ENCODE measurements at places on chromosomes 7 and 10.
A peak's percentile ranks its signal among the peaks of the same experiment; 100 is the strongest.

- peak; percentile 33 for DNase-seq
These were observed 23.3 kb downstream of the YAE1 start for GRCh38 chr7:39589323-39590111.

DNA sequence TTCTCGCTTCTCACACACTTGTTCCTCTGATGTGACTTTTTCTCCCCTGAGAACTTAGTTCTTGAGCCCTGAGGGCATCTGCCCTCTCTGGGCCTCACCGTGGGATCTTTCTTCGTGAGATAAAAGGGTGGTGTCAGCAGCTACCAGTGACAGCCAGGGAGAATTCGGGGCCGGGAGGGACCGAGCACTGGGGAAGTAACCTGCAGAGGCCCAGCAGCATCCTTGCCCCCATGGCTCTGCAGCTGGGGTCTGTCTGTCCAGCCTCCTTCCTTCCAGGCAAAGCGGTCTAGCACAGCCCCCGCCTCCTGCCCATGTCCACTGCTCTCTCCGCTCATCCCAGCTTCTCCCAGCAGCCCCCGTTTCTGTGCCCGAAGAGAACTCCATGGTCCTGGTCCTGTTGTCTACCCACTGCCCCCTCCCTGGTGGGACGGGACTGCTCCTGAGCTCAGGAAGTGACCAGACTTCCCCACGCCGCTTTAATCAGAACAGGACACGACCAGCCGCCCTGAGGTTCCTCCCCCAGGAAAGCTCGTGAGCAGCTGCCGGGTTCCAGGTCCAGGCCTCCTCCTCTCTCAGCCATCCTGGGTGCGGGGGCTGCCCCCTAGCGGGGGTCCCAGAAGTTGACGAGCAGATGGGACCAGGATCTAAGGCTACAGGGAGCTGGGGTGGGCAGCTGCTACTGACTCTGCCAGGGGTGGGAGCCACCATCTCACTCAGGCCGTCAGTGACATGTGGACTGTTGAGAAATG, 187.5 kb downstream of the WDR37 start:
- DNase-seq, result no peak

DNA sequence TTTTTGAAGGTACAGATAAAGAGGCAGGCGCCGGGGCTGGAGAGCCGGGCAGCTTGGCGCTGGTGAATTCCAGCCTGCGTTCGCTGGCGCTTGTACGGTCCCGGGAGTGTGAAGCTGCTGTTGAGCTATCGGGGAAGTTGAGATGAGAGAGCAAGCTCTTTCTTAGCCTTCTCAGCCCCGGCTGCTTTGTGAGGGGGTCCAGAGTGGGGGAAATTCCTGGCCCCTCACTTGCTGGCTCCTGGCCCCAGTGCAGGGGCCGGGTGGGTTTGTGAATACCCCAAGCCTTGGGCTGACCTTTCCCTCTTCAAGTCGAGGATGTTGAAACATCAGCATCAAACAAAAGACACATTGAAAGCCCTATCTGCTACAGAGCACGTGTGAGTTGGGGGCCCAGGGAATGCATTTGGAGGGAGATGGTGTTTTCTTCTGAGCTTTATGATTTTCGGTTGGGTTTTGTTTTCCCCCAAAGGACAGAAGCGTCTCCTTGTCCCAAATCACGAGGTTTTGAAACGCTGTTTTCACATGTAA, 2.7 kb downstream of the ZMIZ1 start:
- no peak for DNase-seq

- DNase-seq, result no peak
These were observed 64.5 kb upstream of the NFE2L3 start for GRCh38 chr7:26087321-26088091.

- no peak for DNase-seq
These were observed 143.2 kb upstream of the ANK3 start for GRCh38 chr10:60532696-60533468.

GRCh38 chr10:102281102-102281487, 35.8 kb downstream of the GBF1 start:
- no peak for DNase-seq

GRCh38 chr7:157061979-157062378, 51.5 kb upstream of the MNX1 start:
- no peak for DNase-seq

GRCh38 chr10:70575874-70576802, 26.4 kb downstream of the PRF1 start:
- no peak for DNase-seq

GRCh38 chr7:5615190-5616070, 166.0 kb downstream of the RNF216 start:
- no peak for DNase-seq

DNA sequence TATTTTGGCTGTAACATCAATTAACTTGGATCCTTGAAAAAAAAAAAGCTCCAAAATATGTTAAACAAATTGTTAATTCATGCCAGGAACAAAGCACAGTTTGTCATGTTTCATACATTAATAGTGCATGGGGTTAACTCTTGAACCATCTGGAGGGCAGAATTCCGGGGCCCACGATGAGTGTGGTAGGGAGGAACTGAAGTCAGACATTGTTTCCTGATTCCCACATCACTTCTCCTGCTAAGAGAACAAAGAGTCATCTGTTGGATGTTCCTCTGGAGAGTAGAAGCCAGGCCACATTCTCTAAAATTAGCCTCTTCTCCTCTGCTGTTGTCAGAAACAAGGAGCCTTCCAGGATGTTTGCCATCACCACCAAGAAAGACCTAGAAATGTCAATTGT, 54.6 kb downstream of the TMEM178B start:
- no peak for DNase-seq

- DNase-seq, result no peak
These were observed 733.0 kb downstream of the TNS3 start for GRCh38 chr7:46848944-46849343.

DNA sequence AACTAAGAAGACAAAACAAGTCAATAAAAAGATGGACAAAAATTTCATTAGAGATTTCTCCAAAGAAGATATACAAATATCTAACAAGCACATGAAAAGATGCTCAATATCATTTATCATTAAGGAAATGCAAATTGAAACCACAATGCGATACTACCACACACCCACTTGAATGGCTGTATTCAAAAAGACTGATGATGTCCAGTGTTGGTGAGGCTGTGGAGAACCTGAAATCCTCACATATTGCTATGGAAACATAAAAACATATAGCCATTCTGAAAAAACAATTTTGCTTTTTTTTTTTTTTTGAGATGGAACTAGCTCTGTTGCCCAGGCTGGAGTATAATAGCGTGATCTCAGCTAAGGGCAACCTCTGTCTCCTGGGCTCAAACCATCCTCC, 124.1 kb upstream of the LAMB4 start:
- DNase-seq, result no peak

GRCh38 chr10:5497948-5498730, 1.2 kb downstream of the CALML5 start:
- no peak for DNase-seq

DNA sequence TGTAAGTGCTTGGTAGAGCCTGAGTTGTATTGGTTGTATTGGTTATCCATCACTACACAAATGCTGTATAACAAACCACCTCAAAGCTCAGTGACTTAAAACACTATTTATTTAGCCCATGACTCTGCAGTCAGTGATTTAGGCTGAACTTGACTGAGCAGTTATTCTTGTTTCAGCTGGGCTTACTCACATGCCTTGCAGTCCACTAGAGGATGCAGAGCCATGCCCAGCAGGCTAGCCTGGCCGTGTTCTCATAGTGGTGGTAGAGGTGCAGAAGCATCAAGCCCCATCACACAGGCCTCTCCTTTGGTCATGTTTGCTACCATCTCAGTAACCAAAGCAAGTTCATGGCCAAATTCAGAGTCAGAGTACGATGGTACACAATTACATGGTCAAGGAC, 43.9 kb downstream of the LUC7L2 start:
- DNase-seq, result no peak

GRCh38 chr10:79269443-79269842, 77.8 kb upstream of the PPIF start:
- no peak for DNase-seq

DNA sequence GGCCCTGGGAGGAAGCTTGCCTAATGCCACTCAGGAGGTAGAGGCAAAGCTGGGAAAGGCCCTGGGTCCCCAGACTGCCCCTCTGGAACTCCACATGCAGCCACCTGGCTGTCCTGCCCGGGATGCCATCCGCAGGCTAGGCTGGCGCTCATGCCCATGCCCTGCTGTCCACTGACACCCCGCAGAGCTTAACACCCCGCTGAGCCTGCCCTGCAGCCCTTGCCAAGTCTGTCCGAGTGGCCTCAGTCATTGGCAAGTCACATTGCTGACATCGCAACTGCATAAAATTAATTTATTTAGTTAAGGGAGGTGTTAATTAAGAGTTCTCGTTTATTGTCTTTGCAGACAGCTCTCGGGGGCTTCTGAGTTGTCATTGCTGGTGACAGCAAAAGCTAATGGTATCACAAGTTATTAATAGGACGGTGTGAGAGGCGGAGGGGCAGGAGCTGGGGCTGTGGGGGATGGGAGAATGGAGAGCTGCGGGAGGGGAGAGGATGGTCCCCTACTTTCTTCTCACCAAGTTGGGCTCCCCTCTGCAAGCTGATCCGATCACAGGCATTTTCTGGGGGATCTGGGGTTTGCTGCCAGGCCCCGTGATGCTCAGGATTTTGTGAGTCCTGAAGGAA, 55.6 kb upstream of the PCBD1 start:
- DNase-seq, result no peak

- DNase-seq, result no peak
These were observed 288.1 kb downstream of the PARD3 start for GRCh38 chr10:34526758-34527730.

Data from stimulated activated CD8-positive, alpha-beta memory T cell treated with anti-CD3 and anti-CD28 coated beads, Interleukin-4, amount 100 ng/mL, for 1 hour (primary cell).